H1 (cell line): ENCODE measurements at places on chromosomes 3 and 15. TPM values are rescaled to one million over a fixed set of nuclear protein-coding genes. Genes with fewer than 3 reads are reported as not detected.

Gene C3orf20
- not detected in 2 replicates for polyA plus RNA-seq

Gene SMCO1
- 0.03 TPM in 1 of 2 replicates, not detected in the other for polyA plus RNA-seq

Gene LMAN1L
- not detected in 2 replicates for polyA plus RNA-seq

Gene PYDC2
- not detected in 2 replicates for polyA plus RNA-seq

Gene MUC4
- polyA plus RNA-seq, result 0.89 and 2.0 TPM in 2 replicates

Gene IL12A
- 0.66 and 0.92 TPM in 2 replicates for polyA plus RNA-seq

Gene NISCH
- 71.2 and 108 TPM in 2 replicates for polyA plus RNA-seq

Gene FBXW12
- 0.41 and 0.85 TPM in 2 replicates for polyA plus RNA-seq

Gene RCCD1
- polyA plus RNA-seq, result 9.9 and 13.2 TPM in 2 replicates

Gene SLC9C1
- polyA plus RNA-seq, result 0.06 and 0.15 TPM in 2 replicates

Gene SLC12A1
- polyA plus RNA-seq, result 0.16 and 0.63 TPM in 2 replicates

Gene CHRM5
- polyA plus RNA-seq, result not detected in 2 replicates

Gene SEMA3B
- 3.0 and 7.1 TPM in 2 replicates for polyA plus RNA-seq

Gene NOX5
- under 0.01 TPM in 1 of 2 replicates, not detected in the other for polyA plus RNA-seq

Gene GCSAM
- polyA plus RNA-seq, result not detected in 2 replicates

Gene OR5K4
- not detected in 2 replicates for polyA plus RNA-seq
